ENCODE measurements at places on chromosomes 2 and 18. TPM values are rescaled to one million over a fixed set of nuclear protein-coding genes. Genes with fewer than 3 reads are reported as not detected.

RNF103 gene
- 28.6 TPM for total RNA-seq

CD207 gene
- not detected for total RNA-seq

RBM44 gene
- 0.67 TPM for total RNA-seq

PSMA8 gene
- total RNA-seq: not detected

MROH2A gene
- total RNA-seq: not detected

TUBB8B gene
- not detected for total RNA-seq

LIPT1 gene
- total RNA-seq: 4.4 TPM

GKN1 gene
- not detected for total RNA-seq

IGFBP2 gene
- 17.3 TPM for total RNA-seq

UGT1A8 gene
- not detected for total RNA-seq

ANKRD30B gene
- total RNA-seq: not detected

PUM2 gene
- total RNA-seq: 55.9 TPM

CENPA gene
- total RNA-seq: 5.2 TPM

TDRD15 gene
- total RNA-seq: not detected

FAP gene
- 4.5 TPM for total RNA-seq

C2orf78 gene
- not detected for total RNA-seq

OBSL1 gene
- total RNA-seq: 18.5 TPM

ADGRF3 gene
- under 0.01 TPM for total RNA-seq

TMEM182 gene
- total RNA-seq: 0.48 TPM

SCTR gene
- total RNA-seq: not detected

REG3A gene
- not detected for total RNA-seq

FOXD4L1 gene
- not detected for total RNA-seq

WNT10A gene
- not detected for total RNA-seq

MC4R gene
- not detected for total RNA-seq

GULP1 gene
- total RNA-seq: 22.2 TPM

PLEK gene
- total RNA-seq: under 0.01 TPM

KLHL41 gene
- total RNA-seq: 0.19 TPM

CHST10 gene
- total RNA-seq: 19.3 TPM

UCN gene
- 0.38 TPM for total RNA-seq

ACVR1C gene
- not detected for total RNA-seq

LRATD1 gene
- 6.2 TPM for total RNA-seq

TSPYL6 gene
- 0.10 TPM for total RNA-seq

AKAIN1 gene
- total RNA-seq: not detected

ITGB6 gene
- under 0.01 TPM for total RNA-seq

EPHA4 gene
- 39.4 TPM for total RNA-seq

HOXD3 gene
- 18.0 TPM for total RNA-seq

CYP27C1 gene
- not detected for total RNA-seq
